ENCODE measurements at places on chromosomes 4 and X.

- DNase-seq = no peak
Measured at GRCh38 chr4:36343501-36344175, 62.2 kb downstream of the DTHD1 start.

GRCh38 chrX:131279617-131280016, 9.5 kb downstream of the IGSF1 start:
- no peak for DNase-seq

- DNase-seq = no peak
Measured at GRCh38 chr4:67546971-67547370, 1.7 kb upstream of the CENPC start.

DNA sequence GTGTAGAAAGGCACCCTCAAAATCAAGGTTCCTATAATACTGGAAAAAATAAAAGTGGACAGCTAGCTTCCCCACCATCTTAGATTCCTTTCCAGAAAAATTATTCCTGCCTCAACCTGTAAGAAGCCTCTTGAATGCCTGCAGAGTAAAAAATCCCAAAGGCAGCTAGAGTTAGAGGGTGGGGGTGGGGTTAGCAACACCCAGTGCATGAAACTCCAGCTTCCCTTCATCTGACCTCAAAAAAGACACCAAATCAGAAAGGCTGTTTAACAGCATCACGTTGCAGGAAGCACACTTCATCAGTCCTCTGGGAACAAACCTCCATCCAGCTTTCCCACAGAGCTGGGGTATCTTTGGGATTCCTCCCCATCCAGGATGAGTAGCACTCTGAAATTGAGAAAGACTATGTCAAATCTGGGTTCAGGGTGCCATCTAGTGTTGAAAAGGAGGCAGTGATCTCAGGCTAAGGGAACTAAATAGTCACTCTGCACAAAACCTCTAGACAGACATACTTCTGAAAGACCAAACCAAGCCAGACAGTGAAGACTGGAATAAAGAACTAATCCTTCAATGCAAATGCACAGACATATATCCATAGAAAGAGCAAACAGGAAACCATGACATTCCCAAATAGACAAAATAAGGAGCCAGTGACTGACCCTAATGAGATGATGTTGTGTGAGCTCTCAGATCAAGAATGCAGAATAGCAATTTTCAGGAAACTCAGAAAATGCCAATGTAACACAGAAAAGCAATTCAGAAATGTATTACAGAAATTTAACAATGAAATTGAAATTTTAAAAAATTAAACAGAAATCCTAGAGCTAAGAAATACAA, 97.9 kb downstream of the ARHGEF9 start:
- peak; percentile 45 for DNase-seq

- no peak for DNase-seq
Measured at GRCh38 chrX:17527135-17527701, 152.2 kb downstream of the NHS start.

DNA sequence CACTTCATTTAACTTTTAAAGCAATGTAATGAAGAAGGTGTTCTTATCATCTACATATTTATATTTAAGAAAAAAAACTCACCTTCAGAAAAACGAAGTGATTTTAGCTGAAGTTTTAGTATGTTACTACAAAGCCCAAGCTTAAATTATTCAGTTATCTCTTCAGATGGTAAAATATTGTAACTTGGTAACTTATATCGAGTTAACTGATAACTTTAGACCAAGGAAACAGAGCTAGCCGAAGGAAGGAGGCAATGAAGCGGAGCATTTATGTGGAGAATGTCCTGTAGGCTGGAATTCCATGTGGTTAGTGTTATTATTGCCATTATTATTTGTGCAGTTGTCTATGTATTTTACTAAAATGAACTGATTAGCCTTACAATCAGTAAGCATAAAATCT, 1102.1 kb upstream of the LCORL start:
- no peak for DNase-seq

DNA sequence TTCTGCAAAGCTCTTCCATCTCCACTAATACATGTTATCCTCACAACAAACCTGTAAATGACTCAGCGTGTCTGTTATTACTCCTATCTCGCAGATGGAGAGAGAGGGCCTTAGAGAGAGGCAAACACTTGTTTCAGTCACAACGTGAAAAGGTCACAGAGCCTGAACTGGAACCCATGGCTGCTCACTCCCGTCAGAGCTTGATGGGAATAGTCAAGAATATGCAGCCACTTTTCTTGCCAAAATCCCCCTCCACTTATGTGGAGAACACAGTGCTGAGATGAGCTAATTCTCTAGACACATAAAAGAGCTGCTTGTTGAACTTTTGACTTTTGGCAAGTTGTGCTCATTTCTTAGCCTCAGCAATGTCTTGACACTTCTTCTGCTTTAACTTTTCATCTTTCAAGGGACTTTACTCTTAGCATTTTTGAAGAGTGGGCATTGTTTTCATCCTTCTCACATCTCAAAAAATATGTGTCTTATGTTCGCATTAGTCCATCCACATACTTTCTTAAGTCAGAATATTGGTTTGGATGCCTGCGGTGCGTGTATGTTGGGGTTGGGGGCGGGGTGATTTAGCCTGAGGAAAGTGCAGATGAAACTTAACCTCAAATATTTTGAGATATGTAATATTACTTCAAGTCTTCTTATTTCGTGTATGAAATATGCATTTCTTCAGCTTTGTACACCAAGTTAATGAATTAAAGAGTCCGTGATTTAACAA, 69.2 kb downstream of the SYNPO2 start:
- no peak for DNase-seq

GRCh38 chr4:85557016-85557901, 82.3 kb downstream of the ARHGAP24 start:
- no peak for DNase-seq

- no peak for DNase-seq
Measured at GRCh38 chr4:32689518-32689917, 1969.3 kb downstream of the PCDH7 start.

- no peak for DNase-seq
Measured at GRCh38 chr4:71171592-71171991, 167.2 kb upstream of the SLC4A4 start.

DNA sequence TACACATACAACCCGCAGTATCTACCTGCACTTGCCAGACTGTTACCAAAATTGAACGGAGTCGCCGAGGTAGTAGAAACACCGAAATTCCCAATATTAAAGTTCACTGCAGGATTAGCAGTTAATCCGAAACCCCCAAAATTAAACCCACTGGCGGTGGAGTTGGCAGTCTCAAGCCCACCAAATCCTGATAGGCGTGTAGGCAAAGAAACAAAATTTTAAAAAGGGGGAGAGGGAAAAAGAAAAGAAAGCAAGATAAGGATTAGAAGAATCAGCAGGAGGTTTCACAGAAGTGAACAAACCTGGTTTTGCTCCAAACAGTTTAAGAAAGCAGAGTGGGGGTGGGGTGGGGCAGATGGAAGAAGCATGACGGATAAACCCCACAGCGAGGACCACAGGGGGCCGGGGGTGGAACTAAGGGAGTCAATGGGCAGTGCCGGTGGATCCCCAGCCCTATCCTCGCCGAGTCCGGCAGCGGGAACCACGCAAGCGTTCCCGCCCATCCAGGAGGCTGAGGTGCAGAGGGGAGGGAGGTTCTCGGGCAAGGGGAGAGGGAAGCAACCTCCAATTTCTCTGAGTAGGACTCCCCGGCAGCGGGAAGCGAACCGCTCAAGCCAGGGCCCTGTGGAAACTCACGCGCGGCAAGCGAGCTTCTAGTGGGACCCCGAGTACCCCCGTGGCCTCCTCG, 599 bp downstream of the NUP54 start:
- DNase-seq = peak; percentile 67

- no peak for DNase-seq
Measured at GRCh38 chr4:181550381-181550780, 692.8 kb upstream of the TENM3 start.

DNA sequence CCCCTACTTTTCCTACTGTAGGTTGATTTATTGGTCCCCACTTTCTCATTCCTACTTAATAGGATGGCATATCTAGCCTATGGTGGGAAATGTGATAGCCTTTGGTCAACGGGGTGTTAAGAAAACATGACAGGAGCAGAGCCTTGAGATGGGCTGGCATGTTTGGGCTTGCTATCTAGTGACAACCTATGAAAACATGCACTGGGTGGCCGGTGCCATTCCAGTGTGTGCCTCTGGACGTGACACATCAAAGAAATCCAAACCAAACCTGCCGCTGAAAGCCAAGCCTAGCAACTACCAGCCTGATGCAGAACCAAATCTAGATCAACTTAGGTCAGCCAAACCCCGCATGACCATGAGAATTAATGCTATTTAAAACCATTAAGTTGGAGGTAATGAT, 317.6 kb downstream of the DMD start:
- DNase-seq = no peak

DNA sequence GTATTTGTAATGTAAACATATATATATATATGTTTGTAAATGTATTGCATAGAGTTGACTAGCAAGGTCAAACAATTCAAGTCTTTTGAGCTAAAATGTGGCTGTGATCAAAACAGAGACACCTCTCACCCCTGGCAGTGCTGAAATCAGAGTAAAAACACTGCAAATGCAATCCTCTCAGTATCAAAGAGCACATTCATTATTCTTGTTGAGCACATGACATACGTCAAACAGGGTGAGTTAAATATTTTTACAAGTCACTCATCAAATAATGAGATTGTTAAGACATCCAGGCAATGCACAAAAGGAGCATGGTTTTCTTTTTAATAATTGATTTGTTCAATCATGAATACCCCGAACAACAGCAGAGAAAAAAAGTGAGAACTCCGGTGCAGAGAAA, 114.1 kb upstream of the KCNIP4 start:
- DNase-seq = no peak

- DNase-seq = no peak
Measured at GRCh38 chr4:7029212-7029611, 14.0 kb upstream of the TADA2B start.

DNA sequence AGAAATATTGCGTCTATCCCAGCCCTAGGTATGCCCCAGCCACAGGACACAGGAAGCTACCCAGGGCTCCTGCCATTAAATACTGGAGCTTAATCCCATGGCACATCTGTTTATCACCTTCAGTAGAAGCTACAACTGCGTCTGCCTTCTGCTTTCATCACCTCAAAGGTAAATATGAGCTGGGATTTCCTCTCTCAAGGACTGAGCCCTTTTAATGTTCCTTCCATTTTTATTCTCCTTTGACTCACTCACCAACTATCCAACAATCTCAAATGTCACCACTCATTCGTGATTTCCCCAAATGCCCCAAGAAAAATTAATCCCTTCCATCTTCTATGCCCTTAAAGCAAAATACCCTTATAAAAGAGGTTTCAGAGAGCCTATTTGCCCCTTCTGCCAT, 1.8 kb upstream of the MID1 start:
- no peak for DNase-seq

DNA sequence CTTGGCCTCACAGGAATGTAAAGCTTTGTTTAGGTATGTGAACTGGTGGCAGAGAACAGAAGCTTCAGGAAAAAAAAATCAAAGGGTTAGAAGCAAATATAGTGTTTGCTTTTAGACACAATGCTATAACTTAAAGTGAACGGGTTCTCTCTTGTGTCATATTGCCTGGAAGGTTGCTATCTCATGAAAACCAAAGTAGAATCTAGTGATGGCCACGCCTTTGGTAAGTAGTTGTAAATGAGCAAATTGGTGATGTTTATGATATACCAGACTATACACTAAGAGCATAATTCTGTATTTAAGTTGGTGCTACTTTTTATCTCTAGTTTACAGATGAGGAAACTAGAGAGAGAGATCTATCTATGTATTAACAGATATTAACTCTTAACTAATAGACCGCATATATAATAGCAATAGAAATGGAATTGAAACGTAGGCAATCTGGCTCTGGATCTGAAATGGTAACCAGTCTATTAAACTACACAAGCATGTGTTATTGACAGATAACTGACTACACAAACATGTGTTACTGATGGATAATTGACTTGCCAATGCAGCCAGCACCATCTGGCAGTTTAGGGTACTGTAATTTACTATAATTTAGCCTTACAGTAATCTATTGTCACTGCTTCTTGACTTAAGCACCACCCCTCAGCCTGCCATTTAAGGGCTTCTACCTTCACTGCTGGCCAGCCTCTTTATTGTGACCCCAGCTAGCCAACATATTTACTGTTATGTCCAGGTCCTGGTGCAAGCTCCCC, 40.8 kb downstream of the HCCS start:
- DNase-seq = no peak

- peak; percentile 43 for DNase-seq
Measured at GRCh38 chr4:44157611-44158277, 290.9 kb downstream of the KCTD8 start.

DNA sequence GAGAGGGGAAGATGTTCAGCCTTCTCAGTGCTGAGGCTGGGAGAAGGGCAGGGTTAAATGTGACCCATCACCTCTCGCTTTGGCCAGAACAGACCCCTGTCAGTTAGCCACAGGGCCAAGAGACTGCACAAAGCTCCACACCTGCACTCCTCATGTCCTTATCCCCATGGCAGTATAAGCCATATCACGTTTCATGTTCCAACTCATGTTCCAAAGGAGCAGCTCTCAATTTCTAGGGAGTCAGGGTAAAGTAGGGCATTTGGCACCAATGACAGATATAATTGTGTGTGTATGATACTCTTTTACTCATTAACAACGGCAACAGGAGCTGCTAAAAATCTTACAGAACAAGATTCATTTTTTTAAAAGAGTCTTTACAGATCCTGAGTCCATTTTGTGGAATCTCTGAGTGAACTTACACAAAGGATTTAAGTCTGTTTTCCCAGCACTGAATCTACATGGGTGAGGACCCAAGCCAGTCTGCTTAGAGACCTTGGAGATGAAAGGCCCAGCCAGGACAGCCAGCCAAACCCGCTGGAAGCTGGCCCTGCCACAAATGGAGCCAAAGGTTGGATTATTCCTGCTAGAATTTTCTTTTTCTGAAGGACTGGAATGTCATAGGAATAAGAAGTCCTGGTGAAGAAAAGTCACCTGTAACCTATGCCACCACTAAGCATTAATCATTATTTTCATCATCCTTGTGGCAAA, 129.1 kb upstream of the SMAD1 start:
- no peak for DNase-seq

Data from skeletal muscle cell (primary cell).